Activated naive CD4-positive, alpha-beta T cell treated with anti-CD3 and anti-CD28 coated beads for 36 hours (primary cell): ENCODE measurements at places on chromosomes 13 and 19.

- no peak for DNase-seq
Measured at GRCh38 chr13:34733721-34734120, 208.3 kb upstream of the NBEA start.

DNA sequence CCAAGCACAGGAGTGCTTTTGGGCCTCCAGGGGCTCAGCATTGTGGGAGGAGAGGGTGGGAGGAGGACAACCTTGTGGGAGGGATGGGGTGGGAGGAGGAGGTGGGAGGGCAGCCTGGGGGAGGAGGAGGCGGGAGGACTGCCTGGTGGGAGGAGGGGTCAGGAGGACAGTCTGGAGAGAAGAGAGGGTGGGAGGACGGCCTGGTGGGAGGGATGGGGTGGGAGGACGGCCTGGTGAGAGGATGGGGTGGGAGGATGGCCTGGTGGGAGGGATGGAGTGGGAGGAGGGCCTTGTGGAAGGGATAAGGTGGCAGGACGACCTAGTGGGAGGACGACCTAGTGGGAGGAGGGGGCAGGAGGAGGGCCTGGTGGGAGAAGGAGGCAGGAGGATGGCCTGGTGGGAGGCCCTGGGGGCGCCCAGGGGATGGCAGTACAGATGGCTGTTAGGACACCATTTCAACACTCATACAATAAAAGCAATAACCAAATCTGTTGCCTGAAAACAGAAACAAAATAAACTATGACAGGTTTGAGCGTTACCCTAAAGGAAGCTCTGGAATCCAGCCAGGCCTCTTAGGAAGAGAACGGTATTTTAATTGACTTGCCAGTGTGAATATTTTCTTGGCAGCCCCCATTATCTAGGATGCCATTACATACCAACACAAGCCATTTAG, 63.7 kb downstream of the CRYL1 start:
- DNase-seq = no peak

DNA sequence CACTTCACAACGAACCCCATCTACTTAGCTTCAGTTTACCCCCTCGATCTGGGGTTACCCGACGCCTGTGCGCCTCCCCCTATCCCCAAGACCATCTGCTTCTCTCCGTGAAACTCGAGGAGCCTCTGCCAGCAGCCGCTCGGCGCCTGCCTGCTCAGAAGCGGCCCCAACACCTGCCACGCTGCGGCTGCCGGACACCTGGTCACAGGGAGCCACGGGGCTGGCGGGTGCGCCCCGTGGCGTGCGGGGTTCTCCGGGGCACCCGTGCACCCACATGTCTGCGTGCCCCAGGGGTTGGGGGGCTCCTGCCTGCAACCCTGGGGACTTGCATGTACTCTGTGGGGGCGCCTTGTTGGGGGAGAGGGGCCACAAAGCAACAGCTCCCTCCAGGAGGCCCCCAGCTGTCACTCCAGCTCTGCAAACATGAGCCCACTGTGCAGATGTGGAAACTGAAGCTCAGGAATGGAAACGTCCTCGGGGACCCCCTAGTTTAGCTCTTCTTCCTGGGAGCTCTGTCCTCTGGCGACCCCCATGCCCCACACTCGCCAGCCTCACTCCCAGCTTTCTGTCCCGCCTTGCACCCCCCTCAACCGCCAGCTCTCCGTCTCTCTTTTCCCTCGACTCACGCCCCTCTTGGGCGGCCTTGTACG, 7.0 kb upstream of the SEMA6B start:
- DNase-seq = no peak

DNA sequence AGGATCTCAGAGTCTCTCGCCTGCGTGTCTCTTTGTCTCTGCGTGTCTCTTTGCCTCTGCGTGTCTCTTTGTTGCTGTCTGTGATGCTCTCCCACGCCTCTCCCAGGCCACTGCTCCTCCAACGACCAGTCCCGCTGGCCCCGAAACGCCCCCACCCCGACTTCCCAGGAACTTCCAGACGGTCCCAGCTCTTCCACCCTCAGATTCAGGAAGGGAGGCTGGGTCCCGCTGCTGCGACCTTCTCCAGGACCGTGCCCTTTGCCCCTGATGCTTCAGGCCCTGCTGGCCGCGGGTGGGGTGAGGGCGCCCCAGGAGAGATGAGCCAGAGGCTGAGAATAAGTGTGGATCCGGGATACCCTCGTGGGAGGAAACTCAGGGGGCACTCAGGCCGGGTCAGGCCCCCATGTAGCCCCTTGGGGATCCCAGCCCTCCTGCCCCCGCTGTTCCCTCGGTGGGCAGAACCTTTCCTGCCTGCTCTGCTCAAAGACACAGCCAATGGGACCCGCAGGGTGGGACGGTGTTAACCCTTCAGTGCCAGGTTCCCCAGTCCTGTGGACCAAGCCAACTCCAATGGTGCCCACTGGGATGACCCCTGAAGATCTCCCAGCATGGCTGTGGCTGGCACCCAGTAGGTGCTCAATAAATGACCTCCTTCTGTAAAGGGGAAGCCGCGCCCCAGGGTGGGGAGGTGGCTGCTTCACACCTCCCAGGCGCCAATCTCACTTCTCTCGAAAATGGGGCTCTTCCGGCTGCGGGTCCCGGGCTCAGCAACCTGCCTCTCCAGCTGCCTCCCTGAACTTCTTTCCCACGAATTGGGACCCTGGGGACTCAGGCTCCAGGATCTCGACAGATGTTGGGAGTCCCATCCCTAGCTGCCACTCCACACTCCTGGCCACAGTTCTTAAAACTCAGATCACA, 1.5 kb upstream of the S1PR5 start:
- DNase-seq = no peak

DNA sequence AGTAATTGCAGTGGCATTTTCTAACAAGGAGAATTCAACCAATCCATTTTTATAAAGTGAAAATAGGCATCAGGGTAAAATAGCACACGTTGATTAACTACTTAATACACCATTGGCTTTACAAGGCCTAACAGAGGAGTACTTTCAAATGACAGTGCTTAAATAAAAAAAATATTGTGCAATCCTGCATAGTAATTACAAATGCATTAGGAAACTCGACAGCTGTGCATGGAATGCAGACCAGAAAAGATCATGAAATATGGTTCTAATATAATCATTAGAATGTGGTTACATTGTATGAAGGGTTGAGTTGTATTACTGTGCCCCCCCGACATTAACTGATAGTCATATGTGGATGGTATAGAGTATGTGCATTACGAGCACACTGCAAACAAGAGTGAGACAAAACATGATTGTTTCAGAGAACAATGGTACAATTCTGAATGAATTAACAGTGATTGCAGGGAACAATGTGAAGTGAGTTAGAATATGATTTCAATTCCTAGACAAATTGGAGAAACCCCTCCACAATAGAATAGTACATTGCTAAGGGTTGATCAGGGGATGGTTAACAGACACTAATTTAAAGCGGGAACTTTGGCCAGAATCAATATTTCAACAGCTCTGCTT, 270.6 kb downstream of the GPC5 start:
- no peak for DNase-seq

DNA sequence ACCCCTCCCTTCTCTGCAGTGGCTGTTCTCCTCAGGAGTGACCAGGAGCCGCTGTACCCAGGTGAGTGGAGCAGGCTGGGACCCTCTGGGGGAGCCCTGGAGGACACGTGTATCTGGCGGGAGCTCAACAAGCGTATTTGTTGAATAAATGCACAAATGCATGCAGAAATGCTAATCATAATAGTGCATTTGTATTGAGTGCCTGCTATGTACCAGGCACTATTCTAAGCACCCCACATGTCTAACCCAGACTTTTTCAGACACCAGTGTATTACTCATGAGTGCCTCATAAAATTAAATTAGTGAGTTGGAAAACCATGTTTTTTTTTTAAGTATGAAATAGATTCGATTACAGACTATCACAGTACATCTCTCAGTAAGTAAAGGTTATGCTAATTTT, 7.9 kb downstream of the HPN start:
- DNase-seq = no peak

GRCh38 chr19:21130097-21130775, 11.6 kb upstream of the ZNF431 start:
- DNase-seq = no peak

DNA sequence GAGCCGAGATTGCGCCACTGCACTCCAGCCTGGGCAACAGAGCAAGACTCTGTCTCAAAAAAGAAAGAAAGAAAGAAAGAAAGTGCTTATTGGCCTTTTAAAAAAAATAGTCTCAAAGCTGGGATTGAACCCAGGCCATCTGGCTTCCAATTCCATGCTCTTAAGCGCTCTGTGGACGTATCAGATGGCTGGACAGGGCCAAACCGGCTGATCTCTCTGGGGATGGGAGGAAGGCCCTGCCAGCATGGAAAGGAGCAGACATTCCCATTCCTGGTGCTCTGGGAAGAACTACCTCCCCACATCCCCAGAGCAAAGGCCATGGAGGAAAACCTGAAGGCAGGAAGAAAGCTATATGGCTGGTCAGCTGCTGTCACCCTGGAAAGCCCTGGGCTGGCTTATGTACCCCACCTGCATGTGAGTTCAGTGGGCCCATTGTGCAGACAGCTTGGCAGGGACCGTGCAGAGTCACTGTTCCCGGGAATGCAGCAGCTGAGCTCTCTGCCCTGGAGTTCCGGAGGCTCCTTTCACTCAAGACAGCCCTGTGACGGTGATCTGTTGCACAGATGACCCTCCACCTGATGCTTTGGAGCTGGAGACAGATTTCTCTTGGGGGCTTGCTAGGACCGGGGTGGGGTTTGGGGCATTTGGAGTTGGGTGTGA, 84.3 kb downstream of the SIPA1L3 start:
- no peak for DNase-seq

DNA sequence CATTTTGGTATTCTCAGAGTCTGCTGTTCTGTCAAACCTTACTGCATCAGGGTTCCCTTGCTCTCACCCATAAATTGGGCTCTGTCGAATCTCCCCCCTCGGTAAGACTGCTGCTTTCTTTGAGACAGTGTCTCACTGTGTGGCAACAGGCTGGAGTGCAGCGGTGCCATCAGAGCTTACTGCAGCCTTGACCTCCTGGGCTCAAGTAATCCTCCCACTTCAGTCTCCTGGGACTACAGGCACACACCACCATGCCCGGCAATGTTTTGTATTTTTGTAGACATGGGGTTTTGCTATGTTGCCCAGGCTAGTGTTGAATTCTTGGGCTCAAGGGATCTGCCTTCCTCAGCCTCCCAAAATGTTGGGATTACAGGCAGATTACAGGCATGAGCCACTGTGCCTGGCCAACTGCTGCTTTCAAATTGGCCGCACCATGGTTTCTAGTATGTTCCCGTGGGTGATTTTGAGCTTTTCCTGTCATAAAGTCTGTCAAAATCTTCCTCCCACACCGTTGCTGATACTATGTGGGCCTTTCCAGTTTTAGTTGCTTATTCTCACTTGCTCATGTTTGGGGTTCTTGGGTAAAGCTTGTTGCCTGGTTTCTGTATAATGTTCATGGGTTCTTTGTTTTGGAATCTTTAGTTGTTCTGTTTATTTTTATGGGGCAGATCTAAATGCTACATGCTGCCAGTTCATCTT, 10.6 kb downstream of the RFC3 start:
- no peak for DNase-seq

DNA sequence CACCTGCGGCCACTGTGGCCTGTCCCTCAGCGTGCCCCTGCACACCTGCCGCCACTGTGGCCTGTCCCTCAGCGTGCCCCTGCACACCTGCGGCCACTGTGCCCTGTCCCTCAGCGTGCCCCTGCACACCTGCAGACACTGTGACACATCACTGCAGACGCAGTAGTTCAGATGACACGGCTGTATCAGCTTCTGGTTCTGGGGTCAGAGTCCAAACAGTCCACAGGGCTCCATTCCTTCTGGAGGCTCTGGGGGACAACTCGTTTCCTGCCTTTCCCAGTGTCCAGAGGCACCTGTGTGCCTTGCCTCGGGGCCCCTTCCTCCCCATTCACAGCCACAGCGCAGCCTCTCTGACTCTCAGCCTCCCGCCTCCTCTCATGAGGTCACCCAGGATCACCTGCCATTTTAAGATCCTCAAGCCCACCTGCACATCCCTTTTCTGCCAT, 5.5 kb downstream of the SF3A2 start:
- no peak for DNase-seq

- DNase-seq = peak; percentile 99
Measured at GRCh38 chr19:2269244-2270156, 12.5 kb downstream of the PEAK3 start.

DNA sequence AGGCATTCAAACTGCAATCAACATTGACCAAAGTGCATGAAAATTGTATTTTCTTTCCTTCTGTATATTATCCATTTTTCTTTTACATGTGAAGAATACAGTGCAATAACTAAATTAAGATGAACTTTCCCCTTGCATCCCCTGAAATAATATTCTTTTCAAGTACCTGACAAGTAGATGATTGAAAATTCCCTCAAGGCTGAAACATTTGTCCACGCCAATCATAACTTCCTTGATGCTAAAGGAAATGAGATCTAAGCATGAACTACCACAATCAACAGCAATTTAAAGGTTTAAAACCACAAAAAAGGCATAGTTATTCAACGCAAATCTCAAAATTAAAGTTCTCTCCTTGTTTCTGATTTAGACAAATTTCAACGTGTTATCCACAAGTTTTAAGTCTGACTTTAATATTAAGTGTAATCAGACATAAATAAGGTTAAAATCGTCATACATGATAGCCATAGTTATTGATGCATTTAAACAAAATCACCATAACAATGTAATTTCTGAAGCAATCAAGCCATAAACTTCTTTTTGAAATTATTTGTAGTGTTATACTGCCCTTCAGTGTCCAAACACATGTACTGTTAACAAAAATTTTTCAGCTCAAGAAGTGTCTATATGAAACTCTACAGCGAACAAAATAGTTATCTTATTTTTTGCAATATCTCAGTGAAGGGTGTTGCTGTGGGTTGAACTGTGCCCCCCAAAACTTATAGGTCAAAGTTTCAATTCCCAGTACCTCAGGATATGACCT, 169.5 kb downstream of the DCLK1 start:
- no peak for DNase-seq

GRCh38 chr13:86563308-86563707, 764.1 kb upstream of the SLITRK6 start:
- DNase-seq = no peak

GRCh38 chr19:13931391-13932148, 6.6 kb downstream of the PODNL1 start:
- no peak for DNase-seq

GRCh38 chr19:51192689-51193088, 32.2 kb upstream of the CD33 start:
- no peak for DNase-seq

DNA sequence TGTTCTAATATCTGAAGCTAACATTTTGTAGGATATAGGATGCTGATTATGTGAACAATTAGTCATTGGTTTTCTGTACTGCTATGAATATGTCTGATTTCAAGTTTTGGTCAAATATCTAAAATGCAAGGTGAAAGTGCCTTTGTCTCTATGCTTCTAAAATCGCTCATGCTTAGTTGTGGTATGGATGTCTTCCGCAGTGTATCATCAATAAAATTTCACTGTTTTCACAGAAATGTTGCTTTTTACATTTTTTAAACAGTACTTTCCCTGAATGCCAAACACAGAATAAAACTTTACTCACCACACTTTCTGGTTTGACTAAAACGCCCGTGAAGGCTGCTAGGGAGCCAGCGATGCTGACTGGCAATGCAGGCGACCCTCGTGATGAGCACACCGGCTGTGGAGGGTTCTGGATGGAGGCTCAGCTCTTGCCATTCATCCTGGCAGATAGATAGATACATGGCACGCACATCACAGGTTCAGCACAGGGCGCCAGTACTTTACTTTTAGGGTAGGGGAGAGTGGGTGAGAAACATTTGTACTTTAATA, 40.1 kb downstream of the SLC7A9 start:
- peak; percentile 43 for DNase-seq
